ENCODE measurements at places on chromosomes 7 and 10.

GRCh38 chr7:140176122-140176701 lies 571 bp downstream of the KDM7A start:
- H3K27ac ChIP-seq = peak overlapping the region; percentile 89
- no peak for DNase-seq
- peaks cover 2% of the 10 kb centered on the region for H3K36me3 ChIP-seq
- H3K4me3 ChIP-seq = peak overlapping the region; percentile 91
- H3K27me3 ChIP-seq = no peaks in the 10 kb centered on the region
- H3K4me1 ChIP-seq = peaks cover 25% of the 10 kb centered on the region

GRCh38 chr7:28688174-28688573 lies 270.0 kb downstream of the TRIL start:
- no peak overlapping the region for H3K27ac ChIP-seq
- no peaks in the 10 kb centered on the region for H3K27me3 ChIP-seq
- H3K4me3 ChIP-seq = no peak overlapping the region
- H3K36me3 ChIP-seq = no peaks in the 10 kb centered on the region

DNA sequence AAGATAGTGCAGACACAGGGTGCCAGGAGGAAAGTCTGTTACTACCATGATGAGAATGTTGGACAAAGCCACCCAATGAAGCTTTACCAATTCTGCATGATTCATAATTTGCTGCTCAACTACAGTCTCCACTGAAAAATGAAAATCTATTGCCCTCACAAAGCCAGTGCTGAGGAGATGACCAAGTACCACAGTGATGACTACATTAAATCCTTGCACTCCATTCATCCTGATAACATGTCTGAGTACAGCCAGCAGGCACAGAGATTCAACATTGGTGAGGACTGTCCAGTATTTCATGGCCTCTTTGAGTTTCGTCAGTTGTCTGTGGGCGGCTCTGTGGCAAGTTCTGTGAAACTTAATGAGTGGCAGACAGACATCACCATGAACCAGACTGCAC lies 144.0 kb downstream of the PLCE1 start:
- H3K27ac ChIP-seq = no peak overlapping the region
- H3K36me3 ChIP-seq = no peaks in the 10 kb centered on the region
- H3K4me3 ChIP-seq = no peak overlapping the region
- no peaks in the 10 kb centered on the region for H3K27me3 ChIP-seq
- H3K4me1 ChIP-seq = no peaks in the 10 kb centered on the region

- no peaks in the 10 kb centered on the region for H3K36me3 ChIP-seq
- H3K4me1 ChIP-seq = no peaks in the 10 kb centered on the region
- H3K27ac ChIP-seq = no peak overlapping the region
- peaks cover 1% of the 10 kb centered on the region for H3K27me3 ChIP-seq
- H3K4me3 ChIP-seq = no peak overlapping the region
These were observed 200.3 kb upstream of the ZWINT start for GRCh38 chr10:56561336-56561735.
